ENCODE measurements at places on chromosomes 5 and 9. TPM values are rescaled to one million over a fixed set of nuclear protein-coding genes. Genes with fewer than 3 reads are reported as not detected.

Gene CHSY3
- total RNA-seq = 0.79 TPM

Gene SPINK13
- total RNA-seq = not detected

Gene TLR4
- 12.4 TPM for total RNA-seq

Gene ISOC1
- total RNA-seq = 30.3 TPM

DNA sequence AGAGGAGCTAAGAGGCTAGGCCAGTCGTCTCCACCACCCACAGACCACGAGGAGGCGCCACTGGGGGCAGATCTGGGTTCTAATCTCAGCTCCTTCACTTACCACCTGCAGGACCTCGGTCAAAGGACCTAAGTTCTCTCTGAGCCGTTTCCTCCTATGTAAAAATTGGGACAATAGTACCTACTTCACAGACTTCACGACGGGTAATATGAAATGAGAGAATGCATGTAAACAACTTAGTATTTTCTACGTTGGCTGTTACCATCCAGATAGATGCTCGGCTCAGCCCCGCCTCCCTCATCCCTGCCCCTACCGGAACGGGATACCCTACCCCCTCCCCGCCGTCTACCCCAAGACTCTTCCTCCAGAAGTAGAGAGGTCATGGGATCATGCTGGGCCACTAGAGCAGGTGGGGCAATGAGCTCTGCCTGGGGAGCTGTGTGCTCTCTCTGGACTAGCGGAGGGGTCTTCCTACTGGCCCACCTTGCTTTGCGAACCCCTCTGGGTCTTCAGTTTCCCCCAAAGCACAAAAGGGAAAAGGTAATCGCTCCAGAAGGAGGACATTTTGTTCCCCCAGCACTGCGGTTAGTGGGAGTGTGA is 541 bp downstream of the GNPDA1 start:
- DNase-seq = peak; percentile 67

- no peak for DNase-seq
Observed at GRCh38 chr5:158868546-158868945, 231.2 kb downstream of the EBF1 start.
